ENCODE measurements at places on chromosomes 5 and 9.

DNA sequence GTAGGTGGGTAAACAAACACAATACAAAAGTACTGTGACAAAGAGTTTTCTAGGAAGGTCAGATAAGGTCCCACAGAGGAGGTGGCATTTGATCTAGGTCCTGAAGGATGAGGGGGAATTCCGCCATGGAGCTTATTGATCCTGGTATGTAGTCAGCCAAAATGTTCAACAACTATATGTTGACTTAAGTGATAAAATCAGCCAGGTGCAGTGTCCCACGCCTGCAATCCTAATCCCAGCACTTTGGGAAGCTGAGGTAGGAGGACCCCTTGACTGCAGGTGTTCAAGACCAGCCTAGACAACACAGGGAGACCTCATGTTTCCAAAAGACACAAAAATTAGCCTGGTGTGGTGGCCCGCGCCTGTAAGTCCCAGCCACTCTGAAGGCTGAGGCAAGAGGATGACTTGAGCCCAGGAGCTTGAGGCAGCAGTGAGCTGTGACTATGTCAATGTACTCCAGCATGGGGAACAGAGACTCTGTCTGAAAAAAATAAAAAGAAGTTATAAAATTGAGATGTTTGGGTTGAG, 46.4 kb upstream of the PLIN2 start:
- no peak for DNase-seq

DNA sequence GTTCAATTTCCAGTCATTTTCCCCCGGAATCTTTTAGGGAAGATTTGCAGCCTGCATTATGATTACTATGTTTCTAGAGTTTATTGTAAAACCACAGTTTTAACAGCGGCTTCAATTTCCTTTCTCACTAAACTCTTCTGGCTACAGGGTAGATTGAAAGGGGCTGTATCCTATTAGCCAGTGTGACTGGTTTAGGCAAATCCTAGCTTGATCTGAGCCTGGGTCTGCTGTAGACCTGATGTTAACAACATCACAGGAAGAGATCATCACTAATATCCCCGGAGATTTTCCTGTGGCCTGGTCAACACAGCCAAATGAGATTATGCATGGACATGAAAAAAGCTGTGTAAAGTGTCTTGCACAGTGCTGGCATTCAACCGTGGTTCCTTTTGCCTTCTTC, 33.4 kb downstream of the STOM start:
- no peak for DNase-seq

DNA sequence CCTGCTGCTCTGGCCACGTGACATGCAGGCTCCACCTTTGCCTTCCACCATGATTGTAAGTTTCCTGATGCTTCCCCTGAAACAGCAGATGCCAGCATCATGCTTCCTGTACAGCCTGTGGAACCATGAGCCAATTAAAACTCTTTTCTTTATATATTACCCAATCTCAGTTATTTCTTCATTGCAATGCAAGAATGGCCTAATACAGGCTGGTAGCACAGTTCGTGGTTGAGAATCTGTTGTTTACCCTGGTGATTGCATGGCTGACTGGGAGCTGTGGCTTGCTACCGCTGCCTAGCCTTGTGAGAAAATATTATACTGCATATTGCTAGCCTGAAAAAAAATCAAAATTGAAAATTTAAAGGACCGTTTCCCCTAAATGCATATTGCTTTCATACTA, 44.8 kb upstream of the PTPN3 start:
- DNase-seq: no peak

GRCh38 chr9:114467226-114467750, 38.0 kb downstream of the WHRN start:
- no peak for DNase-seq

DNA sequence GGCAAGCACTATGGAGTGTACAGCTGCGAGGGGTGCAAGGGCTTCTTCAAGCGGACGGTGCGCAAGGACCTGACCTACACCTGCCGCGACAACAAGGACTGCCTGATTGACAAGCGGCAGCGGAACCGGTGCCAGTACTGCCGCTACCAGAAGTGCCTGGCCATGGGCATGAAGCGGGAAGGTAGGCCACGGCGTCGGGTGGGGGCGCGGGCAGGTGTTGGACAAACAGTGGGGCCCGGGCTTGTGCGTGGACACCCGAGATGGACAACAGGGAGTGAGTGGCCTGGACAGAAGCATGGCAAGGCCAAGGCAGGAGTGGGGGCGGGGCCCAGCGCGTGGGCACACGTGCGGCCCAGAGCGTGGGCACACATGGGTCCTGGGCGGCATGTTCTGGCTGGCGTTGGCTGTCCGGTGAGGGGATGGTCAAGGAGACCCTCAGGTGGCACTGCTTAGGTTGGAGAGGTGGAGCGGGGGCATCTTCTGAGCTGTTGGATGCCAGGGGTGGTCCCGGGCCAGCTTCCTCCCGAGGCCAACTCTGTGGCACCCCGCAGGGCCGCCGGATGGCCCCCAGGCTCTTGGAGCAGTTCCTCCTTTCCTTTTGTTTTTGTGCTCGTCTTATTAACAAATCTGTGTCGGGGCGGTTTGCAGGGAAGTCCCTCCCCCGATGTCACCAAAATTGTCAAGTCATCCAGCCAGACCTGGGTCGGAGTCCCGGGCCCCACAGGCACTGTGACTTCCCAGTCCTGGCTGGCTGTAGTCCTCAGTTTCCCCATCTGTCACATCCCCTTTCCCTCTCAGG, 82.9 kb downstream of the RXRA start:
- no peak for DNase-seq

DNA sequence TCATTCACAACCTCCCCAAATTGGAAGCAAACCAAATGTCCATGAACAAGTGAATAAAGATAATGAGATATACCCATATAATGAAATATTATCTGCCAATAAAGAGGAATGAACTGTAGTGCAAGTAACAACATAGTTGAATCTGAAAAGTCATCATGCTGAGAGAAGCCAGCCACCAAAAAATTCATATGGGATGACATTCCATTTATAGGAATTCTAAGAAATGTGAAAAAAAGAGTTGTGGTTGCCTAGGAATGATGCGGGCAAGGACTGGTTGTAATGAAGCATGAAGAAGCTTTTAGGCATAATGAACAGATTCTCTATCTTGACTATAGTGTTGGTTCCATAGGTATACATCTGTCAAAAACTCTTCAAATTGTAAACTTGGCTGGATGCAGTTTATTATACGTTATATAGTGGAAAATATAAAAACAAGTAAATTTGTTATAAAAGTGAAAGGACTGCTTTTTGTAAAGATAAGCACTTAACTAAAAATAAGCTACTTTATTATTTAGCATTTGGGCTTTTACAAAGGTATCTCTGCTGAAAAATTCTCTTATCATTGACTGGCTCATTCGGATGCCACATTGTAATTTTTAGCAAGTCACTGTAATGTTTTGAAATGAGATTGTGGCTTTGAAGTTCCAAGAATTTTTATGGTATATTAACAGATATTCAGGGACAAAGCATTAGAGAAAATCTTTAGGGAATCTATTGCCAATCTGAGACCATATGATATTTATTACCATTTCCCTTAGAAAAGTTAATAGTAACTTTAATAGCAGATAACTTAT, 21.2 kb upstream of the TTC23L start:
- no peak for DNase-seq

DNA sequence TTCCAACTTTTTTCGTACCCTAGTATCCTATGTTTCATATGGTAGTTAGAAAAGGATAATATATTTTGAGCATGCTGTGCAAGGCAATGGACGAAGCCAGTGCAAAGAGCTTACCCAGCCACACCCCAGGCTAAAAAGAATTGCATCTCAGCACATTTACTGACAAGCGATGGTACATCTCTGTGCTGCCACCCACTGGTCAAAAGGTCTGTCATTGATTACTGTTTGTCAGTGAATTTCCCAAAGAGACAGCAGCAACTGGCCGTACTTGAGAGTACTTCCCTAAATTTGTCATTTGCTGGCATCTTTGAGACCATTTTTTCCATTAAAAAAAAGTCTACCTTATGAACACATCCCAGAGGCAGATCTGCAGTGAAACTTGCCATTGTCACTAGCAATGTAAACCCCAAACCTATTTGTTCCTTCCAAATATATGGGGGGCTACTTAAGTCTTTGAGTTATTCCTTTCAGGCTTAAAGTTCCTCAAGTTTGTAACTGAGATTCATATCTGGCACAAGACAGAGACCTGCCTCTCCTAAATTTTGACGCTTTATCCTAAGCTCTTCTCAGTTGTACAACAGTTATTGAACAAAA, 184.3 kb downstream of the CTNND2 start:
- peak; percentile 40 for DNase-seq

- DNase-seq: no peak
Observed at GRCh38 chr5:35861718-35862117, 5.0 kb downstream of the IL7R start.

- peak; percentile 7 for DNase-seq
Observed at GRCh38 chr9:75238311-75238976, 150.1 kb downstream of the OSTF1 start.

- DNase-seq: no peak
Observed at GRCh38 chr5:1134478-1134877, 22.6 kb upstream of the SLC12A7 start.

DNA sequence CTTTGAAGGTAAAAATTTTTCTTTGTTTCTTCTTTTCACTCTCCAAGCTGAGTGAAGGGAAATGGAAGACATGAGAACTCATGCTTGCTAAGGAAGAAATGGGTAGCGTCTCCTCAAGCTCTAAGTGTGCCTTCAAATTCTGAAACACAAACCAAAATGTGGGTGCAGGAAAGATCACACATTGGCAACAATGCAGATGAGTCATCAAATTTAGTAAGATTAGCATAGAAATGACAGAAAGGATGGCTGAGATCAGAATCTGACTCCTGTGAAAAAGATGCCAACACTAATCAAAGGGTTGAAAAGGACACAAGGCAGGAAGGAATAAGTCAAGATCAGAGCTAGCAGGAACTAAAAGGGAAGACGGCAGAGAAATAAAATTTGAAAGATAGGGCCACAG, 61.1 kb upstream of the ZNF462 start:
- DNase-seq: no peak

GRCh38 chr5:72006361-72006760, 100.9 kb upstream of the MAP1B start:
- no peak for DNase-seq

DNA sequence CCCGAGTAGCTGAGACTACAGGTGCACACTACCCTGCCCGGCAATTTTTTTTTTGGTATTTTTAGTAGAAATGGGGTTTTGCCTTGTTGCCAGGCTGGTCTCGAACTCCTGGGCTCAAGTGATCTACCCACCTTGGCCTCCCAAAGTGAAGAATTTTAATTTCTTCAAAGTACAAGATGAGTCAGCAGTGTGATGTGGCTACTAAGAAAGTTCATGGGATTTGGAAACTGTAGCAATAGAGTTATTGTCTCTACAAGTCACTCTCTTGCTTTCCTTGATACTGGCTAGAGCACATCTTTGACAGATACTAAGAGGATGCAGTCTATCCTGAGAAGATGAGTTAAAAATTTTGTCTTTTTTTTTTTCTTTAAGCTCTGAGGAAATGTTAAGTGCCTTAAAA, 1.6 kb downstream of the CREB3 start:
- DNase-seq: no peak

- DNase-seq: no peak
Observed at GRCh38 chr5:141879941-141880738, 1.9 kb upstream of the PCDH1 start.

DNA sequence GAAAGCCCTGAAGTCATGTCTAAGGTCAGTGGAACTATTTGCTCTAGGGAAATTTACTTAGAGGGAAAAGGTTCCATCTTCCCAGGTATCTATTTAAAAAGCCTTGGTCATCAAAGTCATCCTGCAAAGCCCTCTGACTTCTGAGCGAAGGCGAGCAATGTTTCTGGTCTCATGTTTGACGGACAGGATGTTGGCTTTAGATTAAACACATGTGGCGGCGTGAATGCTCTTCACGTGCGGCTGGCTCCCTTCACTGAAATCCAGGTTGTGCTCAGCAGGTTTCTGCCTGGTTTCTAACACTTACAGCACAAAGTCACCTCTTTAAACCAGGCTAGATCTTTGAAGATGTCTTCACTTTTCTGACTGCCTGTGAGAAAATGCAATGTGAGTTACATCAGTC, 5.7 kb upstream of the ZBTB34 start:
- no peak for DNase-seq

DNA sequence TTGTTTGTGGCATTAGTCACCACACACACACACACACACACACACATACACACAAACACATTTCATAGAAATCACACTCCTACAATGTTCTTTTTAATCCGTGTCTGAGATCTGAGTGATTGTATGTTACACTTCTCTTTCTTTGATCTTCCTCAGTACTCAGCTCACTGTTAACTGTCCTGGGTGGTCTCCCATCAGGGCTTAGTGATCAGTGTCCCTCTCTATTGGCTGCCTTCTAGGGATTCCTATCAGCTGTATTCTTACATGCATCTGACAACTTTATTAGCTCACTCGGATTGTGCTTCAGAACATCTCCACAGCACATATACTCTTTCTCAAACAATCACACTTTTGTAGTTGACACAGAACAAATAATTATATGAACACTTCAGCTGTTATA, 170.2 kb upstream of the POU5F2 start:
- no peak for DNase-seq

DNA sequence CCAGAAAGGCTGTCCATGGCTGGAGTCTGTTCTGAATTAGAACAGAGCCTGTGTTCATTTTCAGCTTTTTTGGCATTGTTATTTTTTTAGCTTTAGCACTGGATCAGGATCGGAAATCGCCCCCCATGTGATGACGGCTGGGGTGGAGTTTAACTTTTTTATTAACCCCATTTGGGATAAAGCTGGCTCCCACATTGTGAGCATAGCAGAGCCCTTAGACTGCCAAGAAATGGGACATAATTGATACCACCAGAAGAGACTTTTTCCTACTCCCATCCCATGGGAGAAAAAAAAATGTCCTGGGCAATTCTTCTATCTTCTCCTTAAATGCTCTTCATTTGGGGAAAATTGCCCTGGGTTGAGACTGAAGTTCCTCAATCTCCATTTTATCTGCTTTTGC, 52.4 kb downstream of the SLIT3 start:
- DNase-seq: no peak

GRCh38 chr5:4700069-4700468, 440.1 kb upstream of the ADAMTS16 start:
- DNase-seq: peak; percentile 89

DNA sequence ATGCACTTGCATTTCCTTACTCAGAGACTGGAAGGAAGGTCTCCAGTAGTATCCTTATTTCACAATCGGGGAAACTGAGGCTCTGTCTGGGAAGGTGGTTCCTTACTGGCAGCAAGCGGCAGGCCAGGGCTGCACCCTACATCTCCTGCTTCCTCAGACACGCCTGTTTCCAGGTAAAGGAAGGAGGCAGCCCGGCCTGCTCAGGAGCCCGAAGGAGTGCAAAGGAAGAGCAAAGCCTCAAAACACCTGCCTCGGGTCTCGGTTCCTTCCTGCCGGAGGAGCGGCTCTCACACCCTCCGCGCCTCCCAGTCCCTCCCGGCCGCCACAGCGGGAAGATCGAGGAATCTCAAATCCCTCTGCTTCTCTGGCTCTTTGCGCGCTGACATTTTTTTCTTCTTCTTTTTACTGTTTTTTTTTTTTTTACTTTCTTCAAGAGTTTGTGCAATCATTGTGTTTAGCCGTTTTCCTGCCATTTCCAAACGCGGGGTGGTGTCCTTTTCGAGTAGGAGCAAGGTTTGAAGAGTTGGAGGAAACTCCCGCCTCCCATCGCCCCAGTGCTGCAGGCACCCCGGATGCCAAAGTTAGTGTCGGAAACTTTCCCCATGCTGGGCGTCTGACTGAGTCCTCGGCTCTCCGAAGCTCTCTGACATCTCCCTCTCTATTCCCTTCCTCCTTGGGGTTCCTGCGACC, 1.0 kb downstream of the GGTA1 start:
- peak; percentile 19 for DNase-seq
